ENCODE measurements at places on chromosomes 7 and 10. TPM values are rescaled to one million over a fixed set of nuclear protein-coding genes. Genes with fewer than 3 reads are reported as not detected.

DNA sequence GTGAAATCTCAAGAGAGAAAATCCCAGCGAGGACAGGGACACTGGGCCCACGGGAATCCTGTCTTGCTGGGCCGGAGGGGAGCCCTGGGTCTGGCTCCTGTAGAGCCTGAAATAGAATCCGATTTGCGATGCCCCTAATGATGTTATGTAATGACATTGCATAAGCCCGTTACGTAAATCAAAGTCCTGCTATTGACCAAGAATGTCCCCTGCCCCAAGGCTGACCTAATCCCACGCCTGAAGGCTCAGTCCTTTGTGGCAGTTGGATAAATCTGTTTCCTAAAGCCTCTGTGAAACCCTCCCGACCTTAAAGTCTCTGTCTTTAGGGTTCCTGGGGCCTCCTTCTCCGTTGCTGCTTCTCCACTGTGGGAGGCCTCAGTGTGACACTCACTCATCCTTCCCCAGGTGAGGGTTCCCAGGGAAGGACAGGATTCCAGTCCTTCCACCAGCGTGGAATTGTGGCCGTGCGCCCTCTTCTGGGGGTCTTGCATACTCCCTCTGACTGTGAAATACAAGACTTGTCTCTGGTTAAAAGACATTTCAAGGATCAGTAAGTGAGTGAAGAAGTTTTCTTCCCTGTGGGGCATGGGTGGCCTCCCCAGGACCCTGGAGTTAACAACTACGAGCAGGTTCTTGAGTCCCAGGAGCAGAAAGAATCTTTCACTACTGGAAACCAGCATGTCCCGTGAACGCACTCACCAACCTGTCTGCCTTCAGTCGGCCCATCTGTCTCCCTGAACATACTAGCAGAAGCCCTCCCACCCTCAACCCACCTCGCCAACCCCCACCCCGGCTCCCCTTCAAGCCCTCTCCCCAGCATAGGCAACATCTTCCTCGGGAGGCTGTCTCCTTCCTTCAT is 19.8 kb downstream of the ZNF467 start:
- no peak for DNase-seq

- DNase-seq, result no peak
These were observed 31.6 kb downstream of the ST7 start for GRCh38 chr7:116984917-116985316.

DNA sequence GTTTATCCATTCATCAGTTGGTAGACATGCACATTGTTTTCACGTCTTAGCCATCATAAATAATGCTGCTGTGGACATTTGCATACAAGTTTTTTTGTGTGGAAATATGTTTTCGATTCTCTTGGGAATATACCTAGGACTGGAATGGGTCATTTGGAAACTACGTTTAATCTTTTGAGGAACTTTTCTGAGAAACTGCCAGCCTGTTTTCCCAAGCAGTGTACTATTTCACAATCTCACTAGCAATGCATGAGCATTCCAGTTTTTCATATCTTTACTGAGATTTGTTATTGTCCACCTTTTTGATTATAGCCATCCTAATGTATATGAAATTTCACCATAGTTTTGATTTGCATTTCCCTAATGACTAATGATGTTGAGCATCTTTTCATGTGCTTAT is 95.7 kb upstream of the JAZF1 start:
- no peak for DNase-seq

DNA sequence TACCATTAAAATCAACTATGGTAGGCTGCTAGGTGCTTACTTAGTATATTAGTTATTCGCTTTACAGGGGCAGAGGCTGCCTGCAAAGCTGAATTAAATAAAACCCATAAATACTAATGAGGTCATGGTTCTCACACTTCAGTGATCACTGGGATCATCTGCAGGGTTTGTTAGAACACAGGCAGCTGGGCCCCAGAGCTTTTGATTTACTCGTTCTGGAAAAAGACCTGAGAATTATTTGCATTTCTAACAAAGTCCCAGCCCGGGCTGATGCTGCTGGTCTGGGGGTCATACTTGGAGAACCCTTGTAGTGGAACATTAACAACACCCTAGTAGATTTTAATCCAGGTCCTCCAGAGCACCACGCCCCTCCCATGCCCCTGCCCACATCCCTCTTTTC is 8.5 kb downstream of the UCN3 start:
- DNase-seq, result no peak

GPR146 gene
- 4.4 TPM for total RNA-seq

Measured in CD8-positive, alpha-beta T cell (primary cell).